Vagina (tissue), 2 donors: ENCODE measurements at places on chromosomes 11 and 22.

DNA sequence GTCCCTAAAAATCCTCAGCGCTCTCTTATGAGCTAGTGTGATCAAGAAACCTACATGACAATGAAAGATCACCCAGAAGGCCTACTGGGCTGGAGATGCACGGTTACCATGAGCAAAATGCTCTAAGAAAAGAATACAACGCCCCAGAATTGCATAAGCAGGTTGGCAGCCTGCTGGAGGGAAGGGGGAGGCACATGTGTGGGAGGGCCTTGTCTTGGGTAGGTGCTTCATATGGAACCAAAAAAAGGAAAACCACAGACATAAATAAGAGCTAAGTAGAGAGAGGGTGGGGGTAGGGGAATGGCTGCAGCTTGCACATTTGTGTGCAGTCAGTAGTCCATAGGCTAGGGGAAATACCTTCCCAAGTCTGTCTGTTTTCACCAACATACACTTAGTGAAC is 2.8 kb downstream of the SIAE start:
- DNase-seq = no peak

DNA sequence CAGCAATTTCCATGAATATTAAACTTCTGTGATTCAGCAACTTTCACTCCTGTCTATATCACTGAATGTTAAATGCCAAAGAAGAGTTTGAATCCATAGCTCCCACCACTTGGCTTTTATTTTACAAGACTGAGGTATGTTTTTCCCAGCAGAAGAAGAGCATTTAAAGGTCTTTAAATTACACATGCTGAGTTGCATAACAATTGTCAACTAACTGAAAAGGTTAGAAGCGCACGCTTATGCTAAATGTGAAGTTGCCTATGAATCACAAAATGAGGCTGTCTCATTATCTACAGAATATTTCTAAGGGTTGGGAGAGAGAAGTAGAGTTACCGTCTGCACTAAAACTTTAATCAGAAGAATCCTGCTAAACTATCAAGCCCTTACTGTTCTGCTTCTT is 1086.3 kb downstream of the FAM181B start:
- no peak for DNase-seq

GRCh38 chr11:126355926-126356897 is 726 bp downstream of the ST3GAL4 start:
- no peak for DNase-seq

DNA sequence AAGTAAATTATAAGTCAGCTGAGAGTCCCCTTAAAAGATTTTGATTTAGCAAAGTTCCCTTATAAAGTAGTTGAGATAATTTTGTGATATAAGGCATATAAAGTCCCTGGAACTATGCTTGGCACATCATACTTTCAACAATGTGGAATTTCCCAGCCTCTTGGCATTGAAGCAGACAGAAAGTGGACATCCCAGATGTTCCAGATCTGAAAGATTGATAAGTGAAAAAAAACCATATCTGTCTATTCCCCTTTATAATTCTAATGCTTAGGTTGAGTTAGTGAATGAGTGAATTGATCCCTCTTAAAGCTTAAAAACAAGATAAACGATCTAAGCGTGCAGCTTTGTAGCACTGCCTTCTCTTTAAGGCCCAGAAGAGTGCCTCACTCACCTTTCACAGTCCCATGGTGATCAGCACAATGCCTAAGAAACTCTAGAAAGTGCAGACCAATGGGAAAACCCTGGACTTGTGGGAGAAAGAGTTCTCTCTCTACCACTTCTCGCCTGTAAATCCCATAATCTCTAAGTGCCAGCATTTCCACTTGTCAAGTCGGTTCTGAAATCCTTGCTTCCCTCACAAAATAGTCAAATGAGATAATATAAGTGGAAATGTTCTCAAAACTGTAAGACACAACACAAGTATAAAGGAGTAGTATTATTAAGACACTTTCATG is 17.8 kb downstream of the FIBIN start:
- no peak for DNase-seq

GRCh38 chr11:62145261-62145871 is 21.6 kb downstream of the INCENP start:
- no peak for DNase-seq

DNA sequence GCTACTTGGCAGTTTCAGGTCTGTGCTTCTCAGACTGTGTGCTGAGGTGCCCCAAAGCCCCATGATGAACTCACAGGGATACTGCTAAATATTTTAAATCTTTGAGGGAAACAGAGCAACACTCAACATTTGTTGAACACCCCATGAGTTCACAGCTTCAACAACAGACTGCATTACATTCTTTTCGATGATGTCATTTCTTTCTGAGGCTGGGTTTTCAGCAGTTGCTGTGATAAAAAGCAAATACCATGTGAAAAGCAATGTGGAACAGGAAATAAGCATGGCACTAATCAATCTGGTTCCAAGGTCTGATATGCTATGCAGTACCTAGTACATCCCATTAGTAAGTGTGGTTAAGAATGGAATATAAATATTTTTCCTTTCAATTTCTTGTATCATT is 82.7 kb downstream of the RPL27A start:
- DNase-seq = no peak

GRCh38 chr11:11463405-11463804 is 110.4 kb upstream of the CSNK2A3 start:
- no peak for DNase-seq

DNA sequence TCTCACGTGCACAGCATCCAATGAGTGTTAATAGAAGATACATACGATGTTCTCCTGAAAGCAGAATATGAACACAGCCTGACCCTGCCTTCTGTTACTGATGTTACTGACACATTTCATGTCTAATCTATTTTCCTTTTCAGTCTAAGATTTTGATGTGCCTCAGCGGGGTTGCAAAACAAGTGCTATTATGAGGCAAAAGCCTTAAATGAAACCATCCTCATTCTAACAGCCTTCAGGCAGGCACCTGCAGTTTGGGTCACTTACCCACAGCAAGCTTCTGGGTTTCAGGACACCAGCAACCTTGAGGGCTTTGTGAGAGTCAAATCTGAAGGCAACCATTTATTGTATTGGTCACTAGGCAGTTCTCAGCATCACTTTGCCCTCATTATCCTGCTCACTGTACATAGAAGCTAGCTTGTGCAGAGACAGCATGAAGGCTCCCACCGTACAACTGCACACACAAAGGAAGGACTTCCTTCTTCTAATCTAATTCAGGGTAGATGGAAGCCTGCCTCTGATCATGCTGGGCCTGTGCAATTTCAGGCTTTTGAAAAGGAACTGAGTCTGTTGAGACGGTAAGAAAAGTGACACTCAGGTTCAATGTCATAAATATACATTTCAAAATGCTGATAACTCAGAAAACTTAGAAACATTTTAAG is 183.2 kb upstream of the PITPNB start:
- DNase-seq = no peak

DNA sequence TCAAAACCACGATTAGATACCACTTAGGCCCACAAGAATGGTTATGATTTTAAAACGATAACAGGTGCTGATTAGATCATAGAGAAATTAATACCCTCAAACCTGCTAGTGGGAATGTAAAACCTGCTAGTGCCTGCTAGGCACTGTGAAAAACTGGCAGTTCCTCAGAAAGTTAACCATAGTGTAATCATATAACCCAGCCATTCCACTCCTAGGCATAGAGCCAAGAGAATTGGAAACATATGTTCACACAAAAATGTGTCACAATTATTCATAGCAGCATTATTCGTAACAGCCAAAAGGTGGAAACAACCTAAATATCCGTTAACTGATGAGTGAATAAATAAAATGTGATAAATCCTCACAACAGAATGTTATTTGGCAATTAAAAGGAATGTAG is 122.2 kb upstream of the SYN3 start:
- no peak for DNase-seq

- no peak for DNase-seq
Measured at GRCh38 chr11:93518081-93518480, 25.1 kb downstream of the SMCO4 start.

- DNase-seq = no peak
Measured at GRCh38 chr11:62770778-62771143, 435 bp upstream of the TAF6L start.

GRCh38 chr11:111372538-111372937 is 6.5 kb downstream of the POU2AF1 start:
- no peak for DNase-seq

- no peak for DNase-seq
Measured at GRCh38 chr22:20469110-20469868, 26.3 kb downstream of the KLHL22 start.

- DNase-seq = no peak
Measured at GRCh38 chr11:123046473-123047259, 15.3 kb downstream of the HSPA8 start.

DNA sequence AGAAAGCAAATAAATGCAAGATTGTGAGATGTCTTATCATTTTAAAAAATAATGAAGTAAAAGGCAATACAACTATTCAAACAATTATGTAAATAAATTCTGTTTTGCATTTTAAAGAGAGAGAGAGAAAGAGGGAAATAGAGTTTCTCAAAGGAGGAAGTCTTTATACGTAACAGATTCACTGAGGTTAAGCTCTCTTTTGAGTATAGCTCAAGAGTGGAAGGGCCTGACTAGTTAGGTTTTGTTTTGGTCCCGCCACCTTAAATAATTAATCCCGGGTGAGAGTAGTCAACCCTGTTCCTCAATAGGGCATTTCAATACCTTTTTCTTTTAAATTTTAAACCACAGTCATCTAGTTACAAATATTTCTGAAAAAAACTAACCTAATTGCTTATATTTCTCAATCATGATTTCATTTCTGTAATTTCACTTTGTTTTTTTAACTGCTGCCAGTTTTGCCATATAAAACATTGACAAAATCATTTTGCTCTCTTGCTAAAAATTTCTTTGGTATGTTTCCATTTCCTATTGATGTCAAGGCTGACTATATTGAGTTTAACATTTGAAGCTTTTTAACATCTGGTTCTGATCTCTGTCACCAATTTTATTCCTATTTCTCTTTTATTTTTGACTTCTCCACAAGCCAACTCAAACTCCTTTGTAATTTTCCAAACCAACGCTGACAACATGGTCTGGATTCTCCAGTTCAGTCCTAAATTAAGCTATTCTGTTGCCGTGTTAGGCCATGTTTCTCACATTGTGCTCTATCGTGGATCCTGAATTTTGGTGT is 10.3 kb downstream of the OR10D3 start:
- DNase-seq = no peak

DNA sequence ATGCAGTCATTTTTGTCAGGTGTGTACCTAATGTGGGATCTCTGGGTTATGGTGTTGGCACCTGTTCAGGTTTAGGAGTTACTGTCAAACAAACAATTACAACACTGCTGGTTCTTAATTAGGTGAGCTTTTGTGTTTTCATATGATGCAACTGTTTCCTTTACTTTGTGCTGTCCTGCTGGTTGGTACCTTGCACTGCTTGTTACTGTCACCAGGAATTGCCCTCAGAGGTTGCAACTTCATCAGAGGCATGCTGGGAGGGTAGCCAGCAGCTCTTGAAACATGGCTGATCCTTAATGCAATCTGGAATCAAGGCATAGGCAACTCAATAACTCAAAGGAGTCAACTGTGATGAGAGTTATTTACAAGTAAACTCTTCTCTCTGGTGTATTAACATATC is 400.3 kb downstream of the MIAT start:
- no peak for DNase-seq

- DNase-seq = peak; percentile 37
Measured at GRCh38 chr22:22710719-22711531, 66.5 kb downstream of the GGTLC2 start.

- DNase-seq = no peak
Measured at GRCh38 chr11:107741044-107741823, 29.4 kb upstream of the SLN start.

DNA sequence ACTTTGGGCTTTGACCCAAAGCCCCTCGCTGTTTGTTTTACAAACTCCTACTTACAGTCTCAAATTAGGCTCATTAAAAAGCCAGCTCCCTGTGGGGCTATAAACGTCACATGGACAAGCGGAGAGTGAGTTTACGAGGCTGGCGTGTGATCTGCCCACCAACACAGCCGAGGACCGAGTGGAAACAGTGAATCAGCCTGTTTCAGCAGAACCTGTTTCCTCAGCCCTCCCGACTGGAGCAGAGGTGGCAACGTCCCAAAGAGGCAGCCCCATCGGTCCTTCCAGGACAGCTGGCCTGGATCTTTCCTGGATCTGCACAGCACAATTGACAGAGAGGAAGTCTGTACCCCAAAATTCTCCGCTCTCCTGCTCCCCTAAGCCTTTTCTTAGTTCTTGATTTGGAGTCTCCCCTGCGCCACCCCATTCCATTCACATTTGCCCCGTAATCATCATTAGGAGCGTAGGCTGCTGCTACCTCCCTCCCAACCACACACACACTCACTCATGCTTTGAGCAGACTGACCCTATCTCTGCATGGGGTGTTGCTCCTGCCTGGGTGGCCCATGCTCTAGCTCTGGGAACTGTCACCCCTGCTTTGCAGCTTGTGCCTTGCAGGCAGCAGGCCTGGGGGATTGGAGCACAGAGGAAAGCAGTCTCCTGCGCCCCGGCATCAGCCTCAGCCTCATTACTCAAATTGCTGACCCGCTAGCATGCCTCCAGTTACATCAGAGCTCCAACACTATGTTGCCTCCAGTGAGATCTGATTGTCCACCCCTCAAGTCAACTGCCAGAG is 117.8 kb downstream of the NAT10 start:
- DNase-seq = no peak

DNA sequence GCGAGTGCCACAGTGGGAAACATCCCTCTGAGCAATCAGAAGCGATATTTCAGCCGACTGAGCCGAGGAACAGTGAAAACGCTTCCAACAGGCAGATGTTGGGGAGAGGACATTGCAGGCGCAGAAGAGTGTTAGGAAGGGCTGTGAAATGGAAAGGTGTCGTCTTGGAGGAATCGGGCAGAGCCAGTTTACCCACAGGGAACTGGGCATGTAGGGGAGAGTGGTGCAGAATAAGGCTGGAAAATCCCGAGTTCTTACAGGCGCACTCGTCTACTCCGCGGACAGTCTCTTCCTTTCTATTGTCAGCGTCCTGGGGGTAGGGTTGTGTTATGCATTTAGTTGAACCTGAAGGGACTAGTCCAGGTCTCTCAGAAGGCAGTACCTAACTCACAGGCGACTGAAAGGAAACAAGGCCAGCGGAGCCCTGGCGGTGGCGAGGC is 1.1 kb upstream of the APLP2 start:
- DNase-seq = no peak

DNA sequence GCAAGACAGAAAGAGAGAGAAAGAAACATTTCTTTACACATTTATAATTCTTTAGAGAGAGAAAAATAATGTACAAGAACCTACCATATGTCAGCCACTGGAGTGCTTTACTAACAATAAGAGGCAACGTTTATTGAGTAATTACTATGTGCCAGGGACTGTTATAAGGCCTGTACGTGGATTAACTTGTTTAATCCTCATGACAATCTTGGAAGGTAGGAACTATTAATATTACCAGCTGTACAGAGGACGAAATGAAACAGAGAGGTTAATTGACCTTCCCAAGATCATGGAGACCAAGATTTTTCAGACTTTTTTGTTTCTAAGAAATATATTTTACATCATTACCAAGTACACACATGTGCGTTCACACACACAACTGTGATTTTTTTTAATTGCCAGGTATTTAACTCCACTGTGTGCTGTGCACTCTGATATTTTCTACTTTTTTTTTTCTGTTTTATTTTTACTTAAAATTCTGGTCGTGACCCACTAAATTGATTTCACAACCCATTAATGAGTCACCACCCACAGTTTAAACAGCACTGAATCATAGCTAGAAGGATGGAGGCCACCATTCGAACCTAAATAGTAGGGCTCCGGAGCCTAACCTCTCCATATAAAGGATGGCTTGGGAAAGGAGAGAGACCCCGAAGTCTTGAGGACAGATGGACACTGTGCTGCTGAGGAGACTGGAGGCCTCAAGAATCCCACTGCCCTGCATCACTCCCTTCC is 21.4 kb downstream of the CREB3L1 start:
- DNase-seq = no peak
